T1000 (cell line): ENCODE measurements at places on chromosomes 5 and 9.

DNA sequence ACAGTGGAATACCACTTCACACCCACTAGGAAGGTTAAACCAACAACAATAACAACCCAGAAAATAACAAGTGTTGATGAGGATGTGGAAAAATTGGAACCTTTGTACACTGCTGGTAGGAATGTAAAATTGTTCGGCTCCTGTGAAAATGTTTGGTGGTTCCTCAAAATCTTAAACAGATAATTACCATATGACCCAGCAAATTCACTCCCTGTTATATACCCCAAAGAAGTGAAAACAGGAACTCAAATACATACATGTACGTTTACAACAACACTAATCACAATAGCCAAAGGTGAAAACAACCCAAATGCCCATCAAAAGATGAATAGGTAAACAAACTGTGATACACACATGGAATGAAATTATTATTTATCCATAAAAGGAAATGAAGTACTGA is 178.5 kb upstream of the PHYKPL start:
- DNase-seq: no peak

DNA sequence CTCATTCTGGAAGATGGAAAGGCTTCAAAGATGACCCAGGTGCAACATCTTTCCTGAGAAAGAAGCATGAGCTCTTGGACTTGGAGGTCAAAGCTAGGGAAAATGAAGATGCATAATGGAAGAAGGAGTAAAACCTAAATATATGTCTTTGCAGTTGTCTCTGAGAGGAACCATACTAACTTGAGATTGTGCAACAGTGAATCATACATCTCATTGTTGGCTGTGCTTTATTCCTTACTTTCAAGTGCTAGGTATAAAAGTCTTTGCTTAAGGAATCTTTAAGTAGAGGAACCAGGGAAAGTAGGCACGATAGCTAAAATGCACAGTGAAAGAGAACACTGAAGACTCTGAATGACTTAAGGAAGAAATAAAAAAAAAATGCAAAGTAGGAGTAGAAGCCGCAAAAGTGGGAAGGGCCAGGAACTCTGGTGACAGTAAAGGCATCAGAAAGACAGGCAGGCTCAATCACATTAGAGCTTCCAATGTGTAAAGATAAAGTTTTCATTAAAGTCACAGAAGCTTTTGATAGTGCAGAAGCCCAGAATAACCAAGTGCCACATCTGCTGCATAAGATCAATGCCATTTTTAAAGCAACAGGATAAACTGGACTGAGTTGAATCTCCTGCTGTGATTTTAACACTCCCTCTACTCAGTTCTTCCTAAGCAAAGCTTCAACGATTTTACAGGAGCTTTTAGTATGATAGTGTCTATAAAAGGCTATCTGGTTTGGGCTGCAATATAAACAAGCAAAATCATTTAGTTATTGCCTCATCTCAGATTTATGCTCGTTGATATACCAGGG is 432.3 kb upstream of the EDIL3 start:
- DNase-seq: no peak

DNA sequence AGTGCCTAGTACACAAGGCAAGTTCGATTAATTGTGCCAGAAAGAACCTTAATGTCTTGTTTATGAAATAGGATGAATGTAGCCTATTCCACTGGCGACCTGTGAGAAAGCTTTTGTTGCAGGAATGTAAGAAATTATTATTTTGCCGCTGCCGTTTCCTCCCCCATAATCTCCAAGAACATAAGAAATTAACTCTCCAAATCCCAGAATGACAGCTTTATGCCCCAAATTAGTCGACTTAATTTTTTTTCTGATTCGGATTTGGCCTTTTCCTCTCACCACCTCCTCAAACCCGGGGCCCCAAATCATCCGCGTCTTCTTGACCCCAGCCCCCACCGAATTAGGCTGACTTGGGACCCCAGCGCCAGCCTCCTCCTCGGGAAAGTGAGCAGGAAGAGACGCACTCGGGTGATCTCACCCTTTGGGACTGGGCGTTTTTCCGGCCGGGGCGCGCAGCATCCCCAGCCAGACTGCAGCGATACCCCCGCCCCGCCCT is 682 bp upstream of the SPTAN1 start:
- no peak for DNase-seq

- DNase-seq: no peak
These were observed 82.7 kb upstream of the NEURL1B start for GRCh38 chr5:172558076-172558976.

DNA sequence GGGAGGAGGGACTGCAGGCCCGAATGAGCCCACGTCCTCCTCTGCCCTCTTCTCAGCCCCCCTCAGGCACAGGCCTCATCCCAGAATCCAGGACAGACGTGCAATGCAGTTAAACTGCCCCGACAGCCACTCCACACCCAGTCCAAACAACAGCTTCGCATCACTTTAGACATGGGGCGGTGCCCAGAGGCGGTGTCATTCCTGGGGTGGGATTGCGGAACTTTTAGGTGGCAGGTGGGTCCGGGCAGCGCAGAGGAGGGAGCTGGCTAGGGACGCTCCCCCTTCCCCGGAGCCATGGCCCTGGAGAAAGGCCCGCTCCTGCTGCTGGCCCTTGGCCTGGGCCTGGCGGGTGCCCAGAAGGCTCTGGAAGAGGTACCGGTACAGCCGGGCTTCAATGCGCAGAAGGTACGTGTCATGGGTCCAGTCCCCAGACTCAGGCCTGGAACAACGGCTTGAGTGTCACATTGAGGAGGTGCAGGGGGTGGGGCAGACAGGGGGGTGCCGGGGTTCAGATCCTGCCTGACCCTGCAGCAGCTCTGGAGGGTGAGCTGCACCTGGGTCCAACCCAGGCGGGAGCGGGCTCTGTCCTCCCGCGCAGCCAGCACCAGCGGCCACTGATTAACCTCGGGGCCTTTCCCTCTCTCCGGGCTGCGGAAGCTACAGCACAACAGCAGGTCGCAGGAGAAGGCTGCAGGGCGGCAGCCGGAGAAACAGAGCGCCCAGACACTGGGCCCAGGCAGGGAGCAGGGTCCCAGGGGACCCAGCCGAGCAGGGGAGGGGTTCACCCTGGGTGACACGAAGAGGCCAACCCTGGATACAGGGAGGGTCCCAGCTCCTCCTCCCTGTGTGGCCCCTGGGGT is 25.2 kb downstream of the GLT6D1 start:
- DNase-seq: no peak
